ENCODE measurements at places on chromosomes 16 and 17.

DNA sequence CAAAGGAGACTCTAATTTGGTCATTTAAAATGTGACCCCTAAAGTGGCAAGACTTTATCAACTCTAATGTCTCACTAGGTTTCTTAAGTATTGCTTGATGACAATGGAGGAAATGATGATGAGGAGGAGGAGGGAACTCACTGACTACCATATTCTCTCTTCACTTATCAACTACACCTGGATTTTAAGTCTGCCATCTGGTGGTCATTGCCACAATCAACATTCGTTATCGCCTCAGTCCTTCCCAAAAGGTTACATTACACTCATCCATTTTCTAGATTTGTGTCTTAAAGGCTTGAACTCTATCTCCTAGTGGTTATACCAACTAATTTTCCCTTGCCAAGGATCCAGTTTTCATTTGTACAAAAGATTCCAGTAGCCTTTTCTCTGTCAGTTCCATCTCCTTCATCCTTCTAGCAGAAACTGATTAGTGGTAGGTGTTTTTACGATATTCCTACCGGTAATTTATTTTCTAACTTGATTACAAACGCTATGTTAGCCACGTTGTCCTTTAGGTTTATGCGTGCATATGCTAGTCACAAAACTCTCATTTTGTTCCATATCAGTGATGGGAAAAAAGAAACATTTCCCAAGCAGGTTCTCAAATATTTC is 114.6 kb upstream of the NOG start:
- DNase-seq: peak; percentile 42

DNA sequence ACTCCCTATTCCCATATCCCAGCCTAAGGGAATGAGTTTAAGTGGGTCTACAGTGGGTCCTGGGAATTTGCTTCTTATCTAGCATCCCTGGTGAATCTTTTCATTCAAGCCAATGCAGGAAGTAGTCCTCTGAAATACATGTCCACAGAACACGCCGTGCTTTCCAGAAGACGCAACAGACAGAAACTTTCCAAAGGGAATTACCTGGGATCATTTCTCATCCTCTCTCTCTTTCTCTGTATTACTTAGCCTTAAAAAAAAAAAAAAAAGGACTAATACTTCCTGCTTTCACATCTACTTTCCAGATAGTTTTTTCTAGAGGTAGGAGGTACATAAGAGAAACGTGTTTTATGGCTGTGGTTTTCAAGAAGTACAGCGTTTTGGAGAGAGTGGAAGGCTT is 499.0 kb downstream of the MAF start:
- no peak for DNase-seq

- peak; percentile 47 for DNase-seq
Observed at GRCh38 chr16:70644763-70645597, 1.4 kb upstream of the IL34 start.

DNA sequence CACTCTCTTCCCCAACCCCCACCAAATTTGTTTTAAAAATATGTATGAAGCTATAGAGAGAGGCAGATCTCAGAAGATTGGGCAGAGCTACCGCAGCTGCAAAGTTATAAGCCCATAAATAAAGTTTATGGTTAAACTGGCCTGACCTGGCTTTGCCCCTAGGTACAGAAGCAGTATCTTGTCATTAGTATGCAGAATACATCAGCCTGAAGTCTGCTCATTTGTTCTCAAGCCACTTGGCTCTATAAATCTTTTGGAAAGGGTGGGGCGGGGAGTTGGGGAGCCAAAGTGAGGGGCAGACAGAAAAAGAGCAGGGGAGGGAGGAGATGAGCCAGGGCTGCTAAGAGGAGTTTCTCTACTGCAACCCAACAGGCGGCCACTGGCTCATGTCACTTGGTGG is 113.2 kb downstream of the SOX9 start:
- DNase-seq: no peak

DNA sequence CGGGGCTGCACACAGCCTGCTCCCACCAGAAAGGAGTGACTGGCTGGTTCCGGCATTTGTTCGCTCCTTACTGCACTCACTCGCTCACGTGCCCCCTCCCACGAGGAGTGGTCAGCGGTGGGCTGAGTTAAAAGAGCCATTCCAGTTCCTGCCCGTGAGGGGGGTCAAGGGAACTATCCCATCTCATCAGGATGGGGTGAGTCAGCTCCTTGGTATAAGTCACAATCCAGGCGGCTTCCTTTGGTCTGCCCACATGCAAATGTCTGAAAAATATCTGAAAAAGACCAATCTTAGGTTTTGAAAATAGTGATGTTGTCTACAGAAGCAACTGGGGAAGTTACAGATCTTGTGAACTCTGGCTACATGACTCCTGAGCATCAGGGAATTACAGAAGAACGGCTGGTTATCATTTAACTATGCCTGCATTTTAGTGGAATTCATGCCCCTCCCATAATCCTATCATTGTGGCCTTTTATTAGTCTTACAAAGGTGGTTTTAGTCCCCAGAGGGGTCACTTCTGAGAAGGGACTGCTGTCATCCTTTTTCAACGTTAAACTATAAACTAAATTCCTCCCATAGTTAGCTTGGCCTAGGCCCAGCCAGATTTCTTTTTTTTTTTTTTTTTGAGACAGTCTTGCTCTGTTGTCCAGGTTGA is 9.8 kb upstream of the TNFSF12 start:
- DNase-seq: no peak

- DNase-seq: no peak
Observed at GRCh38 chr17:40454613-40454995, 11.4 kb downstream of the IGFBP4 start.

- peak; percentile 40 for DNase-seq
Observed at GRCh38 chr16:19168371-19169081, 486 bp downstream of the SYT17 start.

GRCh38 chr17:9905902-9906301 is 831 bp upstream of the RCVRN start:
- peak; percentile 16 for DNase-seq

DNA sequence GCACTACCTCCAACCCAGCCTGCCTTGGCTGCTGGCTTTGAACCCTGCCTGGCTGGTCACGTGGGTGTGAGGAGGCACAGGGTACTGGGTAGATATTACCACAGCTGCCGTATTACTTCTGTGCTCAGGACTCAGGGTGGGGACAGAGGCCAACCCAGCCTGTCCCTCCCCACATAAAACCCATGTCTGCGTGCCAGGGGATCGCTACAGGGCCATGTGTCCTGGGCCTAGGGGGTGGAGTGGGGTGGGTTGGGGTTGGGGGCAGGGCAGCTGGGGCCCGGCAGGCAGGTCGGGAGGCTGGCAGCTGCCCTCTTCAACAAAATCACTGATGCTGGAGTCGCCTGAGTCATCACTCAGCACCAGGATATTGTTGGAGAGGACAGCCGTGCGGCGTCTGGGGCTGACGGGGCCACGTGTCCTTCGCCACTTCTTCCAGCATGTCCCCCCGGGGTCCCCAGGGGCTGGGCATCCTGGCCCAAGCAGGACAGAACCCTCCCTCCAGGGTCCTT is 39.7 kb upstream of the PVALEF start:
- DNase-seq: peak; percentile 61

DNA sequence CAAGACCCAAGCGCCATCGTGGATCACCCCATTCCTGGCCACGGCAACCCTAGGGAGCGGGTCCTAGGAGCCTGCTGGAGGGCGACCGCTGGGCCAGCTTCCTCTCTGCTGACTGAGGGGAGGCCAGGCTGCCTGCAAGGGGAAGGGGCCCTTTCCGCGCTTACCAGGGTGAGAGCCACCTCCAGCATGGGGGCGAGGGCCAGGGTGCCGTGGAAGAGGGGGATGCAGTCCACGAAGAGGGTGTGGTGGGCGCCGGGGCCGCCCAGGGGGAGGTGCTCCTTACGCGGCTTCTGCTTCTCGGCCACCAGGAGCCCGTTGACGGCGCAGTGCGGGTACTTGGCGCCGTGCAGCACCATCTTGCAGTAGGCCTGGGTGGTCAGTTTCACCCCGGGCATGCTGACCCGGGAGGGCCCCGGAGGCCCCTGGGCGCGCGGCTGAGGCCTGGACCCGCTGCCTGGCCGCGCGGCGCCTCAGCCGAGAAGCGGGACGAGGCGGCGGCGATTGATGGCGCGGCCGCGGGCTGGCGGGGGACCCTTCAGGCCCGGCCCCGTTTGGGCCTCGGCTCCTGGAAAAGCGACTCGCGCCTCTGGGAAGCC is 345 bp downstream of the EMC8 start:
- peak; percentile 25 for DNase-seq

- DNase-seq: no peak
Observed at GRCh38 chr17:75366432-75366831, 39.0 kb downstream of the GRB2 start.

- no peak for DNase-seq
Observed at GRCh38 chr17:66143657-66144282, 48.2 kb downstream of the CEP112 start.

DNA sequence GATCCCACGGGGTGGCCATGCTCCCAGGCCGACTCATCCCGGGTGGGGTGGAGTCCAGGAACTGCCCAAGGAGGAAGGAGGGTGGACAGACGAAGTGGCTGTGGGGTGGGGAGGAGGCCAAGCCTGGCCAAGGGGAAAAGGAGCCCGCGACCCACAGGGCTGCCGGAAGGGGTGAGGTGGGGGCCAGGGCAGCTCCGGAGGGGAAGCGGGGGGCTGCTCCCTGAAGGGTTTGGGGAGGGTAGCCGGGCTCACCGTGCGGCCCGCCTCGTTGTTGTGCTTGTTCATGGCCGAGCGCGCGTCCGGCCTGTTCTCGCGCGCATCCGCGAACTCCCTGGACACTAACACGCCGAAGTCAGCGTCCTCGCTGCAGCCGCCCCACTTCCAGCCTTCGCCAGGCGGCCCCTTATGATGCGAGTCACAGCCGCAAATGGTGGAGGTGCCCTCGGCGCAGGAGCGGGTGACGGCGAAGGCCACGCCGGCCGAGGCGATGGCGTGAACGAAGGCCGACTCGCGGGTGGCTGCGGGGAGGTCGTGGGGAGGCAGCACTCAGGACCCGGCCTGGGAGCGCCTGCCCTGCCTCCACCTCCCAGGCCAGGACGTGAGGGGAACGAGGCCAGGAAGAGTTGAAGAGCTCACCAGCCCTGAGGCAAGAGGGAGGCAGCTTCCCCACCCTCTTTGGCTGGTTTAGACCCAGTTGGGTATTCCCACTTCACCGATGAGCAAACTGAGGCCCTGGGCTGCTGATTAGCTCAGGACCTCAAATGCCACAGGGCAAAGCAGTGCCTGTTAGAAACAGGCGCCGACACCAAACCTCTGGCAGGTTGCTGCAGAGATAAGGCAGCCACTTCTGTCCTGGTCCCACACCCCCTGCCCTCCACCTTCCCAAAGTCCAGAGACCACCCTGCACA is 48.7 kb downstream of the WNT3 start:
- DNase-seq: no peak

DNA sequence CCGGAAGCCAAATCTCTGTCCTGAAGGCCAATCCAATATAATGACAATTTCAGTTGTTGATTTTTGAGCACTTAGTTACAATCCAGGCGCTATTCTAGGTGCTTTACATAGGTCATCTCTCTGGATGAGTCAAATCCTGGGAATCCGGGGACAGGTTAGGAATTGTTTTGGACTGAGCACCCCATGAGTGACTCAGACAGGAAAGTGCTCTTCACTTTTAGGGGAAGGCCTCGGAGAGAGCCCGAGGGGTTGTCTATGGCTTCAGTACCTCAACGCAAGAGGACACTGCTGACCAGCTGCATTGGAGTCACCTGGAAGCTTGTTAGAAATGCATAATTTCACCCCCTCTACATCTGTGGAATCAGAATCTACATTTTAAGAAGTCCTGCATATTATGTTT is 108.8 kb downstream of the IRX5 start:
- peak; percentile 55 for DNase-seq

- no peak for DNase-seq
Observed at GRCh38 chr17:17706140-17707060, 25.1 kb downstream of the RAI1 start.

DNA sequence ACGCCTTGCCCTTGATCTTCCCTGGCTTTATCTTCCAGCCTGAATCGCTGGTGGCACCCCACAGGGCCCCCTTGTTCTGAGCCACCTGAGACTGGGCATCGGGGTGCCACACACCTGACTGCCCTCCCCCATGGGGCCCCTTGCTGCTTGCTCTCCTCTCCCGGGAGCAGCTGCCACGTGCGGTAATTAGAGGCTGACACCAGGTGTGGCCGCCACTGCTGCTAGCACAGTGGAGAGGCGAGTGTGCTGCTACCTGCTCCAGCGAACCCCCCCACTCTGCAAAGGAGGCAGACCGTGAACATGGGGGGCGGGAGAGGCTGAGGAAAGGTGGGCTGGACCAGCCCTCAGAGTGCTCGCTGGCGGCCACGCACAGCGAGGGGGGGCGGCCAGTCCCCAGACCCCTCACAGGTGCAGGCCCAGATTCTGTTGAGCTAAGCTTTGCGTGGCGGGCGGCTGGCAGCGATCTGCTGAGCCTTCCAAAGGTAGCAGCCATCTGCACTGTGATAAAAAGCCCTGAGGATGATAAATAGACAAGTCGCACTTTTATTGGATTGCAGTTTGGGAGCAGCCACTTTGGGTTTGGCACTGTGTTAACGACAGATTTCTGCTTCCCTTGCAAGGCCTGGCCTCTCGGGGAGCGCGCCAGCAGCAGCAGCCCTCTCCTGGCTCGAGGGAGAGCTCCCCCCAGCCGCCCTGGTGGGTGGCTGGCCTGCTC is 167.9 kb upstream of the GSE1 start:
- peak; percentile 58 for DNase-seq

DNA sequence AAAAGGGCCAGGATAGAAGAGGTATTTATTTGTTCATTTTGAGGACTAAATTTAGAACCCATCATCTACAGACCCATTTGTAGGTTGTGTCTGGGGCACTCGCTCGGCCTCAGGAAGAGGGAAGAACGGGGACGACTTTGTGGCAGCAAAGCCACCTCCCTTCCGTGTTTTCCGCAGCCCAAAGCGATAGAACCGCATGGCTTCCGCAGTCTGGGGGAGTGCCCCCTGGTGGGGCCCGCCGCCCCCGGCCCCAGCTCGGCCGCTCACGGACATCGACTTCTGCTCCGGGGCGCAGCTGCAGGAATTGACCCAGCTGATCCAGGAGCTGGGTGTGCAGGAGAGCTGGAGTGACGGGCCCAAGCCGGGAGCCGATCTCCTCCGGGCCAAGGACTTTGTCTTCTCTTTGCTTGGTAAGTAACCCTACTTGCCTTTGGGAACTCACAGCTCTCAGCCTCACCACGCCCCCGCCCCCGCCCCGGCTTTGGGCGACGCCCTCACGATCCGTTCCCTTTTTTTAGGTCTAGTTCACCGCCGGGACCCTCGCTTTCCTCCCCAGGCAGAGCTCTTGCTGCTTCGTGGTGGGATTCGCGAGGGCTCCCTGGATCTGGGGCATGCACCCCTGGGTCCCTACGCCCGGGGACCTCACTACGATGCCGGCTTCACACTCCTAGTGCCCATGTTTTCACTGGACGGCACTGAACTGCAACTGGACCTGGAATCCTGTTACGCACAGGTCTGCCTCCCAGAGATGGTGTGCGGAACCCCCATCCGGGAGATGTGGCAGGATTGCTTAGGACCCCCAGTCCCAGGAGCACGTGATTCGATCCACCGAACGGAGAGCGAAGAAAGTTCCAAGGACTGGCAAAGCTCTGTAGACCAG is 681 bp downstream of the TMEM102 start:
- DNase-seq: peak; percentile 78
